Stimulated activated CD4-positive, alpha-beta T cell treated with anti-CD3 and anti-CD28 coated beads, TNF-alpha, amount 100 ng/mL, for 48 hours (primary cell): ENCODE measurements at places on chromosomes 6 and 20.

DNA sequence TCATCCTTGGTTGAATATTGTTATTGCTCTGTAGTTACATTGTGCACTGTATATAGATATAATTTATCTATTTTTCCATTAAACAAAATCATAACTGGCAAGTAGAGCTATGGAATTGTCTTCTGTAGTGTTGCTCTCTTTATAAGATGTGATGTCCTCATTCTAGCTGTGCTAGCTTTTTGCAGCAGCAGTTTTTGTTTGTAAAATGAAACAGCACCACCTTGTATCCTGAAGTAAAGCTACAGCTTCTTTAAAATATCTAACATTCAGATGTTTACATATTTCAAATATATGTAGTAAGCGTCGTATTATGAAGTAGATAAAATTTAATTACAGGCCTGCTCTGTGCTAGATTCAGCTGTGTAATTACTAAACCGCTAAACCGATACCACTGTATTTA is 328.8 kb upstream of the MANEA start:
- DNase-seq: no peak

- DNase-seq: no peak
Observed at GRCh38 chr20:39878320-39878719, 810.7 kb downstream of the MAFB start.

- DNase-seq: no peak
Observed at GRCh38 chr6:25645916-25646315, 6.1 kb upstream of the SCGN start.

DNA sequence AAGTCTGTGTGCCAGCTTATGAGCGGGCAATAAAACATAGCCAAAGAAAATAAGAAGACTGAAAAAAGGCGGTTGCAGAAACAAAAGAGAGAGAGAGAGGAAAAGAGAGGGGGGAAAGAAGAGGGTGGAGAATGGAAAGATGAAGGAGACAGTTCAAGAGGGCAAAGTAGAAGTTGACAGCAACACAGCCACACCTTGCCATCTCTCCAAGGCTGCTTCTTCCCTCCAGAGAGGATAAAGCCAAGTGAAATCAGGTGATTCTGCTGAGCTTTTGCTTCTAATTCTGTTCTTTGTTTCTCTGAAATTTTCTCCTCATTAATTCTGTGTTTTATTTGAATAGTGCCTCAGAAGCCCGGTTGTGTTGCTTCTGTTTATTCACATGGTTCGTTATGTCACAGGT is 48.5 kb downstream of the PTPRK start:
- DNase-seq: no peak

DNA sequence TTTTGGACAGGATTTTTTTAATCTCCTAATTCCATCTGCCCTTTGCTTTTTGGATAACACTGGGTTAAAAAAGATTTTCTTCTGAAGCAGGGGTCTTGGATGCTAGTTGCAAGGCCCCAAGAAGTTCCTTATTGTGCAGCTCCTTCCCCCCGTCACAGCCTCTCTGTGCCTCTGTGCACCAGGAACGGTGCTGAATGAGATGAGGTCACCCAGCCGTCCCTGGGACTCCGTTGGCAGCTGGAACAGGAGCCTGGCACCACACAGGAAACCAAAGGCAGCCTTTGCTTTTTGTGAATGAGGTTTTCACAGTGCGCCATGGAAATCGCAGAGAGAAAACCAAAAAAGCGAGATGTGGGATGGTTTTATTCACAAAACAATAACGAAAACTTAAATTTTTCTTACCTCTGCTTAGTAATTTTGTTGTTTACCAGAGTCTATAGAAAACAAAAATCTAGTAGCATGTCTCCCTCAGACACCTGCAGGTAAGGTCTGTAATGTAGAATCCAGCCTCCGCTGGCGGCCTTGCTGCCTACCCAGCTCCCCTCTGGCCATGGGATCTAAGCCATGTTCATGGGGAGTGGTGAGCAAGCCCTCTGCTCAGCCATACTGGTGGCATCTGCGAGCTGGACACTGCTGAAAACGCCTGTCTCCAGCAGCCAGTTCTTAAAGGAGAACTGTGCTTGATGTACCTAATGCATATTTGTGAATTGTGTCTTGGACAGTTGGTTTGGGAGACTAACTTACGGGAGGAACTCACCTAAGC is 40.4 kb upstream of the SYNJ2 start:
- no peak for DNase-seq

DNA sequence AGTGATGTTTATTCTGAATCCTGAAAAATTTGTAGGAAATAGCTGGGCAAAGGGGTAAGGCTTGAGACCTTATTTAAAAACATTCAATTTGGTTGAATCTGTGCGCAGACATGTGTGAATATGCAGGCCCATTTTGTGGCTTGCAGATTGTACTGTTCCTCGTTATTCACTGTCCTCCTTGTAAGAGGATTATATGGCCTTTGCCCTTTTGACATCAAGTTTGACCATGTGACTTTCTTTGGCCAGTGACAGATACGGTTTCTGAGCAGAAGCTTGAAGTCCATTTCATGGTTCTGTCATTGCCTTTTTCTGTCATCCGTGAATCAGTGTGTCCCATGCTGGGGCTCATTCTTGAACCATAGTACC is 13.4 kb downstream of the AFDN start:
- no peak for DNase-seq

DNA sequence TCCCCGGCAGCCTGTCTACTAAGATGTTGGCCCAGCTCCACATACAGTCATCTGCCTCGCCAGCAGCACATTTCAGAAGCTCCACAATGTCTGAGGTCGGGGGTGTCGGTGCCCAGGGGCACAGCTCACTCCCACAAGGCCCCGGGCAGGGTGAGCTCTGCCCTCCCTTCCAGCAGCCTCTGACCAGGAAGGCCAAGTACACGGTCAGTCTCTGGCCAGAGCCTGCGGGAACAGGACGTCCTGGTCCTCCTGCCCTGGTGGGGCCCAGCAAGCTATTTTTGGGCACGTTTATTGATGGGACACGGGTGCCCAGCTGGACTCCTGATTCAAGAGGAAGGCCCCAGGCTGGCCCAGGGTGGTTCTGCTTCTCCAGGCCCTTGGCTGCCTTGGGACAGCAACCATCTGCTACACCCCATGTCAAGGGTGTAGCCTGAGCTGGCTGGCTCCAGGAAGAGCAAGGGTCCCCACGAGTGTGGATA is 114.9 kb upstream of the PTPN1 start:
- no peak for DNase-seq

- DNase-seq: no peak
Observed at GRCh38 chr6:14856177-14856576, 389.7 kb upstream of the JARID2 start.

GRCh38 chr6:54428431-54428830 is 120.2 kb downstream of the TINAG start:
- no peak for DNase-seq

DNA sequence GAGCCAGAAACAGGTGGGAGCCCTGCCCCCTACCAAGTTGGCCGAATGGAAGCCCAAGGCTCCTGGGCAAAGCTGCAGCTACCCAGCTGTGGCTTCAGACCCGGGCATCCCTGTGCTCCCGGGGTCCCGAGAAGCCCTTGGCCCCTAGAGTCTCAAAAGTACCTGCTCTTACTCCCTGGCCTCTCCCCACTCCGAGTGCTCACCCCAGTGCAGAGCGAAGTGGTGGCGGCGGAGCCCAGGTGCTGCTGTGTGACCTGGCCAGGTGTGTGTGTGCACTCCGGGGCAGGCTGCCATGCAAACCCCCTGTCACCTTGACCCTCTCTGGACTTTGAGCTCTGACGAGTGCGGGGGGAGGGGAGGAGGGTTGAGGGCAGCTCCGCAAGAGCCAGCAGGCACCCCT is 493.8 kb upstream of the MANEA start:
- DNase-seq: no peak

GRCh38 chr6:155245831-155246230 is 18.0 kb upstream of the CLDN20 start:
- no peak for DNase-seq

DNA sequence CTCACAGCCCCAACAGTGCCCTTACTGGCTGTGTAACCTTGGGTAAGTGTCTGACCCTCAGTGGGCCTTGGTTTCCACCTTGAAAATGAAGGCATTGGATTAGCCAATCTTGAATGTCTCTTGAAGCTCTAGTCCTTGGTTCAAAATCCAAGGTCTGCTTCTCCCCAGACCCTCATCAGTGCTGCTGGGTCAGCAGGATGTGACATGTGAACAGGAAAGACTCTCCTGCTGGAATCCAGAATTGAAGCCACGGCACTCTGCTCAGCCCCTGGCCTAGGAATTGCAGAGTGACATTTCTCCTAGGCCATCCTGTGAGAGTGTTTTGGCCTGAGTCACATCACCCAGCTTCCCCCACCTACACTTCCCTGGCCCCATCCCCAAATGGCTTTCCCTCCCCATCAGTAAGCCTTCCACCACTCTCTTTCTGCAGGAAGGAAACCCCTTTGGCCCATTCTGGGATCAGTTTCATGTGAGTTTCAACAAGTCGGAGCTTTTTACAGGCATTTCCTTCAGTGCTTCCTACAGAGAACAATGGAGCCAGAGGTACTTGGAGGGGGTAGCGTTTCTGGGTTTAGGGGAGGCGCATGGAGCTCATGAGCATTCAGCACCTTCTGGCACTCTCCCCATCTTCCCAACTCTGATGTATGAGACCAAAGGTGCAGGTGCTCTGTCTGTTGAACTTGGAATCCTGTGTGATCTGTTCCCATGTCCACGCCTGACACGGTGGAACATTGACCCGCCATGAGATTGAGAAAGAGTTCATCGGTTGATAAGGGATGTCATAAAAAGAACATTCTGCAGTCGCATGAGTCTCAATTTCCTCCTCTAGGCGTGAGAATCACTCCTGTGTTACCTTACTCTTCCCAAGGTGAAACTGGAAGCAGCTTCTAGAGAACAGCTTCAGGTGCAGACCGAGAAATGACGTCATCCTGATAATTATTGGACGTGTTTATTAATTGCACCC is 8.8 kb downstream of the POFUT1 start:
- no peak for DNase-seq

GRCh38 chr6:44696686-44697085 is 309.2 kb downstream of the CDC5L start:
- no peak for DNase-seq
